ENCODE measurements at places on chromosomes 5 and 9. TPM values are rescaled to one million over a fixed set of nuclear protein-coding genes. Genes with fewer than 3 reads are reported as not detected.

- no peaks in the 10 kb centered on the region for H3K36me3 ChIP-seq
- H3K4me3 ChIP-seq = no peak overlapping the region
- H3K27me3 ChIP-seq = no peaks in the 10 kb centered on the region
- H3K4me1 ChIP-seq = no peaks in the 10 kb centered on the region
Observed at GRCh38 chr5:56900858-56901578, 8.4 kb upstream of the SETD9 start.

SH3GL2 gene
- total RNA-seq = not detected

PCA3 gene
- total RNA-seq = not detected

DNA sequence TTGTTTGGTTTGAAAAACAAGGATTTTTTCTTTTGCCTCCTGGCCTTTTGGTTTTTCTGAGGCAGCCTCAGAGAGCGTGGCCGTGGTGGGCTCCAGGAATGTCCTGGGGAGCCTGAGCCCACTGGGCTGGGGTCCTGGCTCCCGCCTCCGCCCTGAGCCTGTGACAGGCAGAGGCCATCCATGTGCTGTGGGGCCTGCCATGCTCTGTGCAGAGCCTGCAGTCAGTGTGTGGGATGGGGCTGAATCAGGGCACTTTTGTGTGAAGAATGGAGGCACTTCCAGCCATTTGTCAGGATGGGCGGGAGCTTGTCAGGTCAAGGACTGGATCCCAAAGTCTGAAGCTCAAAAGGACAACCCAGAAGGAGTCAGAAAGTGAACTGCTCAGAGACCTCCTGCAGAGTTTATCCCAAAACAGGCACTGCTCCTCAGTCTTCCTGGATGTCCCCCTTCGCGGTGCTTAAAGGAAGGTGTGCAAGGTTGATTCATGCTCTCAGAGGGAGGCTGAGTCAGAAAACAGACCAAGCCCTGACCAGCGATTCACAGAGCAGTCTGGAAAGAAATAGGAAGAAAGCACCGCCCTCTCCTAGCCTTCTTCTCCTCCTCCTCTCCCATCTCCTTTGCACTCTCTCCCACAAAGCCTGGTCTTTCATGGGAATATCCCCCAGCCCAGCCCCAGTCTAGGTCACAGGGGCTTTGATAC is 53.2 kb downstream of the MVB12B start:
- H3K4me1 ChIP-seq = peaks cover 23% of the 10 kb centered on the region

DNA sequence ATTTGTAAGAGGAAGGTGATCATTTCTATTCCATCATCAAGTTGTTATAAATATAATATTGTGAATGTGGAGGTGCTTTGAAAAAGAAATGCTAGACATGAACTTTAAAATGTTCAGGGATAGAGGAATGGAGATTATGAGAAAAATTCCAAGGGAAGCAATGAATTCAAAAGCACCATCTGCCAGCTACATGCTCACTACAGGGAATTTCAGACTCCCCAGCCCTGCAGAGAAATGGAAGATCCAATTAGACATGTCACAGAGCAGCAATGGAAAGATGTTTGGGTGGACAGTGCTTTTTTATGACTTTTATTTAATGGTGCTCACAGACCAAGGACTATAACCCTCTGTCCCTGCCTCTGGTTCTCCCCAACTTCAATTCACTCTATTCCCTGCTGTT is 209.7 kb downstream of the ESM1 start:
- H3K27ac ChIP-seq = no peak overlapping the region
- no peak for DNase-seq
- no peak overlapping the region for H3K4me3 ChIP-seq
- H3K27me3 ChIP-seq = peaks cover 1% of the 10 kb centered on the region
- H3K36me3 ChIP-seq = no peaks in the 10 kb centered on the region
